Activated naive CD4-positive, alpha-beta T cell treated with Interleukin-2 at 50 U/mL for 16 hours (primary cell): ENCODE measurements at places on chromosomes 7 and 10.

DNA sequence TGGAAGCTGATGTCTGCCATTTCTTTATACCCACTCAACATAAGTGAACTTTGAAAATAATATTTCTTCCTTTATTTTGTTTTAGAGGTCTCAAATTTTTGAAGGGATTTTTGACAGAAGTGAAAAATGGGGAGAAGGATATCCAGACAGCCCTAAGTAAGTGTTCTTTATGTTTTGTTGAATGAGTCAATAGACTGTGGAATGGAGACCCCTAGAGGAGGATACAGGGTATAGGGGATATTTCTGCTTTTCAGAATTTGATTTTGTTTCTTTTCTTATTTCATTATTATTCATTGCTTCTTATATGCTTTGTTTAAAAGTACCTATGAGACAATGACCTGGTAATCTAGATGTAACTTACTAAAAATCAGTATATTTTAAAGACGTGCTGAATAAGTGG lies 34.4 kb downstream of the PLEKHA8 start:
- no peak for DNase-seq

- no peak for DNase-seq
Measured at GRCh38 chr10:77967611-77968022, 41.1 kb upstream of the DLG5 start.

DNA sequence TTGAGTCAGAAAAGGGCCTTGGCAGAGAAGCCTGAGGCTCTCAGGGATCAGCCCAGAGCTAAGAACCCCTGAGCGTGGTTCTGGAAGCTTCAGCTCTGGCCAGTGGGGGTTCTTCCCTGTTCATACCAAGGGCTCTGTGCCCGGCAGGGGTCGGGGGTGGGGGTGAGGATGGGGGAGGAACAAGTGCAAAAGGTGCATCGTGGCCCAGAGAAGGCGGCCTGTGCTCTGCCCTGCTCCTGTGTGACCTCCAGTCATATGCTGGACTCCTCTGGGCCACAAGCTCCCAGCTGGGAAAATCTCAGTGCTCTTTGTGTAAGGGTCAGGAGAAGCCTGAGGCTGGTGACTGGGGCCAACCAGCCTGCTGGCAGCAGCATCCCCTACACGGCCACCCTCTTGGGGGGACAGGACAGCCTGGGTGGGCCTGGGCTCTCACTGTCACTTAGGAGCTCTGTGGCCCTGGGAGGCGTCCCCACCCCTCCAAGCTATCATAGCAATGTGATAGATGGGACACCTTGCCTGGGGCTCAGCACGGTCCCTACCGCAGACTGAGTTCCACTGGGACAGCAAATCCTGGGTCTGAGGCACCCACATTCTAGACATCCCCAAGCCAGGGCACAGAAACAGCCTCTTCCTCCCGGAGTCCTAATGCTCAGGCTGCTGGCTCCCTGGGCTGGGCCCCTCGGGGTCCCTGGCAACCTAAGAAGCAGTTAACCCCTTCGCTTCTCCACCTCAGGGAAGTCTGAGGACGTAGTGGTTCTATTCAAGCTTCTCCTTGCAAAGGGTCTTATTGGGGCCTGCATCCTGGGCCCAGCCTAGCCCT lies 2.5 kb downstream of the MMRN2 start:
- DNase-seq, result no peak

DNA sequence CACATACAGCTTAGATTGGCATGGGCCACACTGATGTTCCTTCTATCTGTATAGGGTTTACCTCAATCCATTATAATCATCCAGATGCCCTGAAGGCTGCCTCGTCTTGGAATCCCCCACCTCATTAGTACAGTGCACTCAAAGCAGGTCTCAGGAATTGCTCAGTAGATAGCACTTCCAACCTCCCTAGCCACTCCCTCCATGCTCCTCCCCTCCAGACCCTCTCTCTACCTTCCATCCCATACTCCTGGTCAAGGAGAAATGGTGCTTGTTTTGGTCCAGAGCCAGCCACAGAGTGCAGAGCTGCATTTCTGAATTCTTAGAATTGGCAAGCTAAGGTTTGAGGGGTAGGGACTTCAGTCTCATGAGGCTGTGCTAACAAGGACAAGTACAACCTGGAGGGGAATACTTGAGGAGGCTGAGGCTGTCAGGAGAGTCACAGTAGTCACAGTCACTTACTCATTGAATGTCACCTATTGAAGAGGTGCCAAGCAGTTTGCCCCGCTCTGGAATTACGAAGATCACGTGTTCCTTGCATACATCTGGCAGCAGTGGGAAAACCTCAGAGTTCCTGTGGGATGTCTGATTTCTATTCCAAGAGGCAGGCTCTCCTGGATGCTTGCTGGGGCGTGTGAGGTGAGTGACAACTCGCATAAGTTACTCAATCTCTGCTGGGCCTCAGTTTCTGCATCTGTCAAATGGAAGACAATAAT lies 60.7 kb upstream of the ZNF746 start:
- DNase-seq, result no peak

GRCh38 chr7:68166525-68166924 lies 1169.9 kb downstream of the TYW1 start:
- DNase-seq, result no peak

DNA sequence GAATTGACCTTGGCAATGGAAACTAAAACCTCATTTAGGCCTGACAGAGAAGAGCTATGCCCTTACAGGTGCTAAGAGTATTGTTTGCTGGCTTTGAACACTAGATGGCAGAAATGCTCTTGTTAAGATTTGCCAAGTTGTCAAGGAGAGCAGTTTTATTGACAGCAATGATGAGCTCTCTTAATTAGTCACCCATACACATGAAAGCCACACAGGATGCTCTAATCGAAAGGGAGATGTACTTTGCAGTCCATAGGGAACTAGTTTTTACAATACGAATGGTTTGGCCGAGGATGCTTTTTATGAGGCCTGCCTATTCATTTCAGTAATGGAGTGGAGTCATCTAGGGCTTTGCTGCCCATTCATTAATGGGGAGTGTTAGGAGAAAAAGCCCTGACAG lies 45.4 kb upstream of the MBL2 start:
- no peak for DNase-seq

DNA sequence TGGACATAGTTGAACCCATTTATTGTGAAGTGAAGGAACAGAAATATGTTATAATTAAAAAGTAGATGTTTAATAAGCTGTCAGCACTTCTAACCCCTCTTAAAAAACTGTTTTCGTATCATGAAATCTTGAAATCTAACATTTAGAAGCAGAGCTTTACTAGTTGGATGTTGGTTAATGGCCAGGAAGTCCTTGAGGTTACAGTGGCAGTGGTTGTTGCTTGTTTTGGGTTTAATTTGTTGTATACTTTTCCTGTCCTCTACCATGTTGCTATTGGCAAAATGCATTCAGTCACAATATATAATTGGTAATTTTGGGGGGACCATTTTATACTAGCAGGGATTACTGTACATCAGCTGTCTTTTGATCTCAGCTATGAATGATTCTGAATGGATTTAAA lies 60.7 kb downstream of the EXOC4 start:
- no peak for DNase-seq

DNA sequence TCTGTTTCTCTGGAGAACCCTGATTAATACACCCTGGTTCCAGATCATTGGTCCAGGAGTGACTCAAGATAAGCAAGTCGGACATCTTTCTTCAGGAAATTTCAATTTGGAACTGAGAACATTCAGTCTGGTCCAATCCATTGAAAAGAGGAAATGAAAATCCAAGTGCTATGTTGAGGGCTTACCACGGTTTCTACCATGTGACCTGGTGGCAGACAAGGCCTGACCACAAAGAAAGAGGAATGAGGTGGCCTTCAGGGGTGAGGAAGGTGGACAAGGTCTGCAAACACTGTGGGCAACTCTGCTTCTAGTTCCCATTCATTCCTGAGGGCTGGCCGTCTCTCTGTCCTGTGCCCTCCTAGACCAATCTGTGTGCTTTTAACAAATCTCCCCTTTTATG lies 149.2 kb upstream of the GHITM start:
- no peak for DNase-seq

- peak; percentile 39 for DNase-seq
Measured at GRCh38 chr10:62614389-62615157, 189.9 kb upstream of the ADO start.

- peak; percentile 17 for DNase-seq
Measured at GRCh38 chr10:60942788-60943315, 1.1 kb downstream of the RHOBTB1 start.

DNA sequence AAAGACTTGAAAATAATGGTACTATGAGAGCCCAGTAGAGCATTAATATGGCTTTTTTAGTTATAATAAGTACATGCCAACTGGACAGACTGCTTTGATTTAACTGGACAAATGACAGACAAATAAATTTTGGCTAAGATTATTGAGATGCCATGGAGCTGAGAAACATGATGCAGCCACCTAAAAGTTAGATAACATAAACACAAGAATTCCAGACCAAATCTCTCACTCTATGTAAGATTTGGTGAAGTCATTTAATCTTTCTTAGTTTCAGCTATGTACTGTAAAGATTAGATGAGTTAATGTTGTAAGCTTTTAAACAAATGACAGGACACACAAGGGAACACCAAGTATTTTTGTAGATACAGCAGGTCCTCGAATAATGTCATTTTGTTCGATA lies 118.2 kb downstream of the CACNA2D1 start:
- no peak for DNase-seq

DNA sequence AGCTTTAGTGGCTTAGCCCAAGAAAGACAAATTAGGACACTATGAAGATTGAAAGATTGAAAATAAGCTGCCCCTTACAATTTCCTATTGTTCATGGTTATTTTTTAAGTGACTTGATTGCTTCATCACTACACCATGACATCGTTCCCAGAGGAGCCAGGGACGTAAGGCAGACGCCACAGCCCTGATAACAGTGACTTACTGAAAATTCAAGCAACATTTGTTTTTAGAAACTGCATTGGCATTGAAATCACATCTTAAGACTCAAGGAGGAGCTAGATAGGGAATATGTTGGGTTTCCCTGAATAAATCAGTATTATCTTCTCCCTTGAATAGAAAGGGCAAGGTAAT lies 38.7 kb upstream of the ANK3 start:
- DNase-seq, result no peak

DNA sequence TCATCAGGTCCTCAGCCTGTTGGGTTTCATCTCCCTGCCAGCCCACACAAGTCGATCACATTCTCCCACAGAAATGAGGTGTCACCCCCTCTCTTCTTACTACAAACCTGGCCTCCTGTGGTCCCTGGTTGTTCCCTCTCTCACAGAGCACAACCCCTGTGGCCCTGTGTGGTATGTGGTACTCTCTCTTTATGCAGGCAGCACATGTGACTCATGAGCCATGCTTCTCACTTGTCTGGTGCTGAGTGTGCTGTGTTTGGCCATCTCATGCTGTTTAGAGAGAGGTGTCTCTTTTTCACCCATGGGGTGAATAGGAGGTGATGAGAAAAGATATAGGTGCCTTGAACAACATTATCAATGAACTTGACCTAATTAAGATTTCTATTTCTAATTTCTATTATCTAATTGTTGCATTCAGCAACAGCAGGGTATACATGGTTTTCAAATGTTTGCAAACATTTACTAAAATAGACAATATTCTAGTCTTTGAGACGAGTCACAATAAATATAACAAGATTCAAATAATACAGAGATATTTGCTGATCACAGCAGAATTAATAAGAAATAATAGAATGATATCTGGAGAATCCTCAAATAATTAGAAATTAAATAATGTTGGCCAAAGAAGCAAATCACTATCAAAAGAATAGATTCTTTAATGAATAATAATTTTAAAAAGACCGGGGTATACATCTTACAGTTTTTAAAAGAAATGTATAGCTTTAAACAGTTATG lies 633.8 kb upstream of the IGFBP3 start:
- DNase-seq, result no peak

DNA sequence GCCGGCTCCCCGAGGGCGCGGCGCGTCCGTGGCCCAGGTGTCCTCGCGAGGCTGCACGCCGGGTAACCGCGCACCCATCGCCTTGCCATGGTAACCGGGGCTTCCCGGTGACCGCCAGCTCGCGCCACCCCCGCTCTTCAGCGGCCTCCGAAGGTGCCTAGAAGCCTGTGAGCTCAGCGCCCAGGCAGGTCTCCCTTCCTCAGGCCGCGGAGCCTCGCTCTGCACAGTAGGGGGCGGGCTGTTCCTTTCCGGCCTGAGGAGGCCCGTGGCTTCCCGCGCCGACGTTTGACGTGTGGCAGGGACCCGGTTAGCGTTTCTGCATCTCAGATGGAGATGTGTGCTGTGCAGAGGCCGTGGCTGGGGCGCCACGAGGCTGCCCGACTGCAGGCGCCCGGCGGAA lies 117.1 kb downstream of the DYNC2I1 start:
- peak; percentile 45 for DNase-seq

- no peak for DNase-seq
Measured at GRCh38 chr7:73919694-73920375, 58.9 kb downstream of the TMEM270 start.

GRCh38 chr10:29012926-29013554 lies 275.8 kb upstream of the LYZL1 start:
- DNase-seq, result no peak
